GM20000 (cell line): ENCODE measurements at places on chromosomes 11 and 22.
A peak's percentile ranks its signal among the peaks of the same experiment; 100 is the strongest.

DNA sequence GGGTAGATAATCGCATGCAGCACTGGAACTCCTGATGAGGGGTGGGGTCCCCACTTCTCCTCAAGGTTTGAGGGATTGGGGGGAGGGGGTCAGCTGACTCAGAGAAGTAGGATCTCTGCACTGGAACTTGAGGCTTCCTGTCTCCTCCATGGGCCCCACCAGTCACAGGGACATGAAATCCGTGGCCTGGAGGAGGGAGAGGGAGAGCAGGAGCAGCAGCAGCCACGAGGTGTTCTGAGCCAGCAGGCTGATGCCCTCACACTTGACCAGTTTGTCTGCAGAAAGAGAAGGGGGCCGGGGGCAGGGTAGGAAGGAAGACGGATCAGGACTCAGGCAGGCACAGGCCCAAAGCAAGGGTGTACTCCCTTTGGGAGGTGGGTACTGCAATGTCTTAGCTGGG is 3.7 kb downstream of the THY1 start:
- DNase-seq, result peak; percentile 1

GRCh38 chr11:776561-777287 is 563 bp downstream of the GATD1 start:
- no peak for DNase-seq

DNA sequence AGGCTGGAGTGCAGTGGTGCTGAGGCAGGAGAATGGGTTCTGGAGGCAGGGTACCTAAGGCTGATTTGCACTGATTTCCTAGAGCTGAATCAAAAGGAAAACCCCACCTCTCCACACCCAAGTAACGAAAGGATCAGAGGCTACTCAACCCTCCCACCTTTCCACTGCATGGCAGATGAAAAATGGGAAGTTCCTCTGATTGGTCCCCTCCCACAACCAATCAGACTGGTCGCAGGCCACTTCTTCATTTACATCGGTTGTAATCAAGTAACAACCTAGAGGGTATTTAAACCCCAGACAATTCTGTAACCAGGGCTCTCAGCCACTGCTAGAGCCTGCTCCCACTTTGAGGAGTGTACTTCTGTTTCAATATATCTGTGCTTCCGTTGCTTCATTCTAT is 18.6 kb upstream of the PARVB start:
- no peak for DNase-seq

GRCh38 chr11:82303671-82304070 is 430.0 kb downstream of the FAM181B start:
- no peak for DNase-seq

GRCh38 chr11:45102810-45103621 is 43.4 kb upstream of the PRDM11 start:
- peak; percentile 68 for DNase-seq

DNA sequence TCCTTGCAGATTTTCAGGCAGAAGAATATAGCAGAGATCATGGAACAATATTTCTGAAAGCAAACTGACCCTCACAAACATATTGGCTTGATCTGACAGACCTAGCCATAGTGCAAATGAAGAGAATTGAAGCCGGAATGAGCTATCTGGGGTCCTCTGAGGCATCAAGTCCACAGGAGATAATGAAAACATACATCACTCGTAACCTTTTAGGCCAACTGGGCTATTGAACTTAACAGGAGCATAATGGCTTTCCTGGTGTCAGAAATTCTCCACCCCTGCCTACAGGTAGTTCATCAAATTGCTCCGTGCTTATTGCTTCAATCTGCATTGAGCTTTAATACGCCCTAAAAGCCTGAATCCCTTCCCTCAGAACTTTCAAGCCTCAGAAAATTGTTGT is 1414.6 kb upstream of the TENM4 start:
- no peak for DNase-seq

GRCh38 chr11:111570796-111571195 is 30.3 kb downstream of the LAYN start:
- DNase-seq, result no peak

DNA sequence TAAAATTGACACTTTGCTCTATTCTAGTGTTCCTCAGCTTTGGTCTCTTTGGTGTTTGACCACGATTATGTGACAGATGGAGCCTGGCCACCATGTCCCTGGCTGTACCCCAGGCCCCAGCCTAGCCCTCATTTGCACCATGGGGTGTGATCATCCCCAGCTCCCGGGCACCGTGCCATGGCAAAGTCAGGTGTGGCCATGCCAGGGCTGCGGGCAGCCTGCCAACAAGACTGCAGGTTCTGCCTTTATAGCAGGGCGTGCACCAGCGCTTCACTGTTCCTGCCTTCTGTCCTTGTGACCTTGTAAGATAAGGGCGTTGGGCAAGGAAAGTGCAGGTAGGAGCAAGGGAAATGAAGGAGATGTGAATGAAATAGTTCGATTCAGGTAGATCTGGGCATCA is 22.4 kb upstream of the APOBEC3A start:
- no peak for DNase-seq

GRCh38 chr11:12207384-12208150 is 97.2 kb downstream of the MICAL2 start:
- no peak for DNase-seq

GRCh38 chr11:13884158-13884799 is 78.2 kb upstream of the SPON1 start:
- no peak for DNase-seq

DNA sequence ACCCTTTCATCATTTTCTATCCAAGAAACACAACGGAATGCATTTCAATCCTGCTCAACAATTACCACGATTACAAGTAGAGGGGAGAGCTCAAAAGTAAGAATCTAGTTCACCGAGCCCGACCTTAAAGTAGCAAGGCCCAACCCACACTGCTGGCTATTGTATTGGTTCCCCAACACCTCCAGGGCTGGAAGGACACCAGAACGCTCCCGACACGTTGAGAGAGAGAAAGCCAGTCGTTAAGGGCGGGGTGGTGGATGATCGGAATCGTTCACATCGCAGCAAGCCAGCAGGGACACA is 690 bp downstream of the CKAP5 start:
- DNase-seq, result no peak

DNA sequence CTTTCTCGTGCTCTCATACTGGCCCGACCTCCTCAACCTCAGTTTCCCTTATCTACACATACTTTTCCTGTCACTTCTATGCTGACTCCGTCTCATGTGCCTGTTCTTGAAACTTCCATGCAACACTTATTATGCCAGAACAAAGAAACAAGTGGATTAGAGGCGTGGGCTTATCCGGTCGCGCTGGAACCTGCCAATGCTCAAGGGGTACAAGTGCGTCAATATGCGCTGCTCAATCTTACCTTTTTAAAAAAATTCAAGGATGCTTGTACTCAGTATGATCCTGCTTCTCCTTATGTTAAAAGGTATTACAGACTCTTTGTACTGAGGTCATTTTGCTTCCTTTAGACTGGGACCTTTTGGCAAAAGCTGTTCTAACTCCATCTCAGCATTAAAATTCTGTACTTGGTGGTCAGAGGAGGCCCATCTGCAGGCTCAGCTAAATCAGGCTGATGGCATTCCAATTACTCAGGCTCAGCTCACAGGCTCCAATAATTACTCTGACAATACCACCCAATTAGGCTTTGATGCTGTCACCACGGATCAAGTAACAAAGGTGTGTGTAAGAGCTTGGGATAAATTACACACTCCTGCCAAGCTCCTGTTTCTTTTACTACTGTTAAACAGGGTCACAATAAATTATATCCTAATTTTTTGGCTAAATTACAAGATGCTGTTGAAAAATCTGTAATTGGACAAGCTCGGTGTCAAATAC is 26.3 kb upstream of the ALDH3B2 start:
- no peak for DNase-seq

DNA sequence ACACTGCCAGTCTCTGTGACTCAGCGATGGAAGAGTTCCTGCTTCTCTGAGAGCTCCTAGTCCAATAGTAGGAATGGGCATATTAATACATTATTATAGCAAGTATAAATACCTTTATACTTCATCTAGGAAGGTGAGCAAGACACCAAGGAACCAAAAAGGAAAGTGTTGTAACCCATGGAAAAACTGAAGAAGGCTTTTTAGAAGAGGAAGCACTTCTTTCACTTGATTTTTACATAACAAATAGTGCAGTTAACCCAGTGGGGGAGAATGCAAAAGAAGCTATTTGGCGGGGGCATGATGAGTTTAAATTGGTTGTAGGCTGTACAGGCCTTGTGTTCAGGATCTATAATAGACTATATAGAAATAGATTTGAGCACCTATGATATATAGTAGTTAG is 31.2 kb upstream of the C11orf87 start:
- DNase-seq, result no peak

GRCh38 chr22:37619991-37620390 is 11.4 kb downstream of the GGA1 start:
- DNase-seq, result no peak

- DNase-seq, result no peak
These were observed 26.2 kb upstream of the LIPT2 start for GRCh38 chr11:74519710-74520109.
